ENCODE measurements at places on chromosomes 11 and 22.

GRCh38 chr11:68011051-68011943 is 1.2 kb downstream of the ALDH3B1 start:
- DNase-seq = no peak

DNA sequence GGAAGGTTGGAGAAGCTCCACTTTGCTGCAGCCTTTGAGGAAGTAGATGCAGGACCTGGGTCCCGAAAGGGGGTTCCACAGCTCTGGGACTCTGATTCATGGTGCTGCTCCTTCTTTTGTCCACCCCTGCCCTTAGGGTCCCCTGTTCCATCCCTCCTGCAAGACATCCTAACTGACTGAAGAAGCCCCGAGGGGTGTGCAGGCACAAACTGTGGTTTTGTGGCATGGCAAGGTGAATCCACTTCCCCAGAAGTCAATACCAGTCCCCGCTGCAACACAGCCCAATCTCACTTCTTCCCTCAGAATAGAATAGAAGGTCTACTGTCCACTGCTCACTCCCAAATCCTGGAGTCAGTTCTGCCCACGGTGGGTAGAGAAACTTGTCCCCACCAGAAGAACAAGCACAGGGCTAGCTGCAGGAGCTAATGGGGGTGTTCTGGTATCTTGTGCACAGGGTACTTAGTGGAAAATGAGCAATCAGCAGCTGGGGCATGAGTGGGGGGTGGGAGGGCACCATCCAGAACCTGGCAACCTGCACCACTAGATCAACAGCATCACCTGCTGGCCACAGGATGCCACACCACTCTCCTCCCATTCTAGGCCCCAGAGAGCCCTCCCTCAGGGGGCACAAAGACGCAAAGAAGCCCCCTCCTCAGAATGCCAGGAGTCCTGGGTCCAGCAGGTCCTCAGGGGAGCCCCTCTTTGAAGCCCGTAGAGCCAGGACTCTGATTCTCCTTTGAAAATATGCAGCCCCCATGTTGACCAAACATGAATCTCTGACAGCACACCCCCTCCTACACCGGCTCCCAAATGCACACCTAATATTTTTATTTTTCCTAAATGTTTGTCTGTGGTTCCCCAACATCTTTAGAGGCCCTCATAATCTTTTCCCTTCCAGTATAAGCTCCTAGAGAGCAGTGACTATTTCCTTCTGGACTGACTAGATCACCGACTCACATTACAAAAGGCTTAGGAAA is 14.1 kb downstream of the SPATA19 start:
- DNase-seq = no peak

DNA sequence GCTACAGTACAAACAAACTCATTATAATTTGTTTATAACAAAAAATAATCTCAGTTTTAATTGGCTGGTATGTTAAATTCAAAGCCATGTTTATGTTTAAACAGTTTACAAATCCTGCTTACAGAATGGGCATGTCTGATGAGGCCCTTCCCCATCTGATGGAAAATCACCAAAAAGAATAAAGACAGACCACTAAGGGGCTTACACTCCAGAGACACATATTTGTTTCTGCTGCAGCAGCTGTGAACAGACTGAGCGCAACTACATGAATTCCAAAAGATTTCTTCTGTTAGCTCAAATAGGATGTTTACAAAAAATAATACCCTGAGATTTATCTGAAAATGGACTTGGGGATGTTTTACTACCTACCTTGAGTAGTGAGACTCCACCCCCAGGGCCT is 174.7 kb upstream of the PITPNB start:
- no peak for DNase-seq

GRCh38 chr22:36977401-36977861 is 41.8 kb downstream of the TST start:
- peak; percentile 93 for DNase-seq

DNA sequence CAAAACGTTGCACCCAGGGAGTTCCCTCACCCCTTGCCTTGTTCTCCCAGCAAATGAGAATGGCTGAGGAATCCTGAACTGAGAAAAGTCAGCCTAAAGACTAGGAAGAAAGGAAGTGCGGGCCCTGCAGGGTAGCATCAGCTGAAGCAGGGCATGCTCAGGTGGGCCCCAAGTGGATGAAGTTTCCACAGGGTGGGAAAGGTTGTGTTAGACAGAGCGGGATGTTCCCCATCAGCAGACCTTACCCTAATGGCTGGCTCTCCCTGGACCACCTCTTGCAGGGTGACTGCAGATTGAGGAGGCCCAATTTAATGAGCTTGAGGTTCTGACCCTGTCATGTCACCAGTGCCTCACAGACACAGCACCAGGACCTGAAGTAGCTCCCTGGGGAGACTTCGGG is 81.5 kb upstream of the MYOD1 start:
- no peak for DNase-seq

DNA sequence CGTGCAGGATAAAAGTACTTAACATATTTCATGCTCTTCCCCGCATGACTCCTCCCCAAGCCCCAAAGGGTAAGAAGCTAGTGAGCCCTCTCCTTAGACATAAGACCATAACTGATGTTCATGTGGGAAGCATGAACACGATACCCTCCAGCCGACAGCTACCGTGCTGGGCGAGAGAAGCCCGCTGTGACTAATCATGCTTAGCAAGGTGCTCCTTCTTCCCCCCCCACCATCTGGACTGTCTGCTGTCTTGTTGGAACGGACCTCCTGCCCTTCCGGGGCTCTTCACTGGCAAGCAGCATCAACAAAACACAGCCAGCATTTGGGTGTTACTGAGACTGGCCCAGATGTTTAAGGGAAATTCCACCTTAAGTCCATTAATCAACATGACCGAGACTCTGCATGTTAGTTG is 200.6 kb downstream of the DBX1 start:
- no peak for DNase-seq

DNA sequence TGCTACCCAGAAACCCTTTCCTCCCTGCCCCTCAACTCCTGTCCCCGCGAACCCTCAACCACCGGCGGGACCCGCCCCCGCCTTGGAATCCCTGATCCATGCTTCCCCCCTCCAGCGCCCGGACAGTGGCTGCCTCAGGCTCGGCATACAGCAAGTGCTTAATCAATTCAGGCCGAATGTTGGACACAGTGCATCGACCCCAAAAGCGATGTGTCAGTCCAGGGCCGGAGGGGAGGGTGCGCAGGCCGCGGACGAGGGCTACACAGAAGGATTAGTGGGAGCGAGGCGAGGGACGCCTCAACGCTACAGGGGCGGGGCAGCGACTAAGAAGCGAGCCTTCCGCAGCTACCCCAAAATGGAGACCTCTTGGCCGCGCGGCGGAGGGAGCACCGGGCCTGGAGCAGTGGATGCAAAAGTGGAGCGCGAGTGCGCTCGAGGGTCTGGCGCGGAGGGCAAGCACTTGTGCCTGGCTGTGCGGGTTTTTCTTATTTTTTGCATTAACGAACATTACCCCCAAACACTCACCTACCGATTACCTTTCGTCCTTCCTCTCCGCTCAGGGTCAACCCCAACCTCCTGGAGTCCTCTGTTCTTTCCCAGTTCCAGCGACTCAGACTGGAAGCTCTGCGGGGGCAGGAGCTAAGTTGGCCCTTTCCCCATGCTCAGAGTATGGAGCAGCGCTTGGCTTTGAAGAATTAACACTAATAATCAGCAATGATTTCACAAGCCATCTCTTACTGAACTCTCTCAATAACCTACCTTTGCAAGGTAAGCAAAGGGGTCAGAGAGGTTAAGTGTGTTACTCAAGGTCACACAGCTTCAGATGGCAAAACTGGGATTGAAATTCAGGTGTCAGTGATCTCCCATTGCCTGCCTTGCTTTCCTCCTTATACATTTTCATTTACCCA is 30.0 kb upstream of the WNT11 start:
- DNase-seq = peak; percentile 70

GRCh38 chr11:60919956-60920355 is 4.3 kb upstream of the TMEM132A start:
- DNase-seq = no peak

- DNase-seq = no peak
Measured at GRCh38 chr11:82683029-82683428, 50.6 kb downstream of the FAM181B start.

GRCh38 chr11:107413352-107413751 is 44.3 kb downstream of the CWF19L2 start:
- no peak for DNase-seq

DNA sequence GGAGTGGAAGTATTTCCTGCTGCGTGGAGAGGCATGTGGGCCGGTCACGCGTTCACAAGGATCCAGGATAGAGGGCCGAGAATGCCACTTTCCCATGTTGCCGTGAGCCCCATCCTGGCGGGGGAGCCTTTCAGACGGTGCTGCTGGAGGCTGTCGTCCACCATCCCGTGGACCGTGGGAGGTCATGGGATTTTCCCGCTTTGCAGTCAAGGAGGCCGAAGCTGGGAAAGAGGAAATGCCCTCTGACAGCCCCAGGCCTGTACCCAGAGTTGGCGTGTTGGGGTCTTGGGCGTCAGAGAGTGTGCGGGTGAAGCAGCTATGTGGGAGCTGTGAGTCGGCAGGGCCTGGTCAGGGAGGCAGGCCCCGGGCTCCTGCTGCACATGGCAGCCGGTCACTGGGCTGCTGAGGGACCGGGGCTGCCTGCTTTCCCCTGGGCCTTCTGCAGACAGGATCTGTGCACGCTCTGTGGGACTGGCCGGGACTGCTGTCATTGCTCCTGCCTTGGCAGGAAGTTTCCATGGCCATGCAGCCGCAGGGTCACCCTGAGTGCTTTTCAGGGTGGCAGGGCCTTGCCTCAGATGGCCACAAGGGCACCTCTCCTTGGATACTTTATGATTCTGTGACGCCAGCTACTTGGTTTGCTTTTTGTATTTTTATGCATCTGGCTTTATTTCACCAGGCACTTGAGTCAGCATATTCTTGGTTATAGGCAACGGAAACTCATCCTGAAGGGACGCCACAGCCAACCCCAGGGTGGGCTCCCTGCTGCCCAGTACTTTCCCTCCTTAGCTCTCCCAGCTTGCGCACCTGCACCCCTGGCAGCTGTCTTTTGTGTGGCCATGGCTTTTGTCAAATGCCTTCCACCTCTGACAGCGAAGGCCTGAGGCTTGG is 52.4 kb downstream of the AP2A2 start:
- DNase-seq = no peak

DNA sequence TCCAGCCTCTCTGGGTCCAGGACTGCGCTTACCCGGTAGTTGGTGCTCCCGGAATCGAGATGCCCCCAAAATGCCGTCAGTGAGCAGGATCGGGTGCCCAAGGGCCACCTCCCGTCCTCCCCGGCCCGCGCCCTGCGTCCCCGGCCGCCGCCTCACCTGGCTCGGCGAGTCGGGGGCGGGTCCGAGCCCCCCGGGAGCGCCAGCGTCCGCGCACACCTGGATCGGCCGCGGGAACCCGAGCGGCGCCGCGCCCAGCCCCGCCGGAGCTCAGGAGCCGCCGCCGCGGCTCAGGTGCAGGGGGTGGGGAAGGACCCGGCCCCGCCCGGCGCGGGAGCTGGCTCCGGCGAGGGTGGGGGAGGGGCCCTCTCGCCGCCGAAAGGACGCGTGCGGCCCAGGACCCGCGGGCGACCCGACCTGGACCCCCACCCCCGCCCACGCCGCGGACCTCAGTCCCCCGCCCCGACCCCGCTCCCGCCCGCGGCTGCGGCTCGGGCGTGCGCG is at the start of gene SHANK2:
Gene SHANK2, minus strand, starts transcription at position 309 of the 501 bp plus-strand sequence. CDS start 105,251 bp downstream, outside the sequence.
- no peak for DNase-seq

DNA sequence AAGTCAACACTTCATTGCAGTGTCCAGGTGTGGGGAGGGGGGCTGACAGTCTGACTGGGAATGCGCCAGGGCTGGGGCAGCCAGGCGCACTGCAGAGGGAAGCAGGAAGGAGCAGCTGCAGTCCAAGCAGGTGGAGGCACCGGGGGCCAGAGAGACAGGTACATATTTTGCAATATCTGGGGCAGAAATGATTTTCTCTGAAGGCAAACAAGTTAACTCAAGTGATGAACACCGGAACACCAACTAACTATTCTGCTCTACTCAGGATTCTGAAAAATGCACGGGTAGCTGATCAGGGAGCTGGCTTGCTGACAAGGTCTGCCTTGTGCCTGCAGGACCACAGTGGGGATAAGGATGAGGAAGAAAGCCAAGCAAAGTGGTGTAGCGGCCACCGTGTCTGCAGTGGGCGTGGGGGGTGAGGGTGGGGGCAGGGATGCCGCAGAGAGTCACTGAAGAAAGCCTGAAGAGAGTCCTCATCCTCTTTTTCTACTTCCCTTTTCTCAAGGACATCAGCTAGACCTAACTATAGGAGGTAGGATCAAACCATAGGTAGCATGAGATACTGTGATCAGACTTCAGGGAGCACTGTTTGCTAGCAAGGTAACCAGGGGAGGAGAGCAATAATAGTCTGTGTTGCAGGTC is 83.4 kb downstream of the SCN3B start:
- no peak for DNase-seq

- no peak for DNase-seq
Measured at GRCh38 chr22:36299295-36299694, 46.4 kb downstream of the APOL1 start.

DNA sequence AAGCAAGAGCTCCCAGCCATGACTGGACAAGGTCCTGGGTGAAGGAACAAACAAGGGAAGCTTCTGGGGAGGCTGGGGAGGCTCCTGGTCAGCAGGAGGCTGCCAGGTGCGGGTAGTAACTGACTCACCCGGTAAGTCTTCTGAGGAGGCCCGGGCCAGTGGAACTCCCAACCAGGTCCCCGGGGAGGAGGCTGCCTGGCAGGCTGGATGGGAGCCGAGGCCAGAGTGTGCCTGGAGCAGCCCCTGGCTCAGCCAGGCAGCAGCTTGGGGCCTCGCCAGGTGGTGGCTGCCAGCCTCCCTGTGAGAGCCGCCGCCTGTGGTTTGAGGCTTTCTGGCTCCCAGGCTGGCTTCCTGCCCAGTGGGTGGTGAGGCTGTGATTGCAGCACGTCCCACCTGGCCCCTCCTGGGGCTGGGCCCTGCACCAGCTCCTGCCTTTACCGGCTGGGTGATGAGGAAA is 46.2 kb downstream of the IGF2 start:
- peak; percentile 70 for DNase-seq

- DNase-seq = no peak
Measured at GRCh38 chr11:8111636-8112035, 30.6 kb downstream of the TUB start.

- peak; percentile 55 for DNase-seq
Measured at GRCh38 chr11:32090545-32091370, at the start of gene RCN1. Gene RCN1 (plus strand): TSS chr11:32091074. CDS start chr11:32091197, 123 bp downstream.

DNA sequence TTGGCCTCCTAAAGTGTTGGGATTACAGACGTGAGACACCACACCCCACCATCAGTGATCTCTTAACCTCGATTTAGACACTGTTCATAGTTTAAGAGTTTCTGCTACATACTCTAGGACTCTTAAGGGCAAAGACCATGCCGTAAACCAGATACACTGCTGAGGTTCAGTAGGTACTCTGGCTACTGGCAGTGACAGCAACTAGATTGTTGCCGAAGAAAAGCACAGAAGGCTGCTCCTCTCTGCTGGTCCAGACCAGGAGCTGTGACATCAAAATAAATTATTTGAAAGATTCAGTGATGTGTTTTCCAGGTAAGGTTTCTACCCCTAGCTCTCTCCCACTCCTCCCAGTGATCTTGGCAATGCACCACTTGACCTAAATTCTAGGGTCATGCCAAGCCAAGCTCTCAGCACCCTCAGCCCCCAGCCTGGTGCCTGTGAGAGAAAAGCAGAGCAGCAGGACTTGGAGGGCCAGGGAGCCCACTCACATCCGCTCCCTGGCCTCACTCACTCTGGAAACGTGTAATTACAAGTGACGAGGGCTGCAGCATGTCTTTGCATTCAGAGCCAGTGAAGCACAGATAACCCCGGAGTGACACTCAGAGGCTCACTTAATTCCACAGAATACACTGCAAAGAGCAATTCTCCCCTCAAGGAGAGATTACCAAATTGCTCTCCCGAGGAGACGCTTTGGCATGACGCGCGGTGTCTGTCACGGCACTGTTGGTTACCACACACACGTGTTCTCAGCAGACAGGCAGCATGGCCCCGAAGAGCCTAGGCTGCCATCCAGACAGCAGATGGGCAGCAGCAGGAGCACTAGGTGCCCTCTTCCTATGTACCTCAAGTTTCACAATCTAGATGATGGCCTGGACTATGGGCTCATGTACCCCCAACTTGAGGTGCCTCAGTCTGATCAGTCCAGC is 96.9 kb upstream of the PITPNB start:
- DNase-seq = no peak

Data from activated CD8-positive, alpha-beta T cell treated with anti-CD3 and anti-CD28 coated beads for 36 hours (primary cell).